CD4-positive, alpha-beta T cell treated with Interleukin-15 for 4 hours (primary cell): ENCODE measurements at places on chromosomes 1 and 21.

DNA sequence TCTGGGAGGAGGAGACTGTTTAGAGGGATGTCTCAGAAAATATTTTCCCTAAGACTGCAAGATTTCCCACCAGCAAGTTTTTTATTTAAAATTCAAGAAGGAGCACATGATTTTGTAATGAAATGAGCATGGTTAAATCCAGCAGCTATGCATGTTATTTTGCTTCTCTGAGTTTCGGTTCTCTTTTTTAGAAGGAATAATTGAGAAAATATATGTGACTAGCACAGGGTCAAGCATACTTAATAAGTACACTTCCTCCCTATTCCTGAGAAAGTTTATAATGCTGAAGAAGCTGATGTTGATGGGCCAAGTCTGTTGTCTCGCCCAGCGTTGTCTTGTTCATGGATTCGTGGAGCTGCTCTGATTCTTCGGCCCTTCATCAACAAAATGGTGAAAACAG lies 51.2 kb downstream of the EXO1 start:
- DNase-seq: no peak

- no peak for DNase-seq
Observed at GRCh38 chr1:167824163-167824794, 89.7 kb downstream of the ADCY10 start.

DNA sequence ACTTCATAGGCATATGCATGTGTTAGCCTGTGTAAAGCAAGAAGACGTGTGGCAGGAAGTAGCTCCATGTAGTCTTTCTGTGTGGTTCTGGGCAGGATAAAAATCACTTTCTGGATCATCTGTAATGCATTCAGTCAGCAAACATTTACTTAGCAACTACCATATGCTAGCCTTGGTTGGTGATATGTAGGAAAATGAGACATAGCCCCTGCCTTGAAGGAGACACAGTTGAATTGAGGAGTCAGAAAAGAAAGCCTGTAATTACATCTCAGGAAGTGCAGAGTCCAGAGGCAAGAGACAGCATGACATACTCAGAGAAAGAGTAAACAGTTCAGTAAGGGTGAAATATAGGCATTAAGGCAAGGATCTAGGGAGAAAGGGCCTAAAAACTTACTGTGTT lies 38.5 kb downstream of the DAB1 start:
- no peak for DNase-seq

DNA sequence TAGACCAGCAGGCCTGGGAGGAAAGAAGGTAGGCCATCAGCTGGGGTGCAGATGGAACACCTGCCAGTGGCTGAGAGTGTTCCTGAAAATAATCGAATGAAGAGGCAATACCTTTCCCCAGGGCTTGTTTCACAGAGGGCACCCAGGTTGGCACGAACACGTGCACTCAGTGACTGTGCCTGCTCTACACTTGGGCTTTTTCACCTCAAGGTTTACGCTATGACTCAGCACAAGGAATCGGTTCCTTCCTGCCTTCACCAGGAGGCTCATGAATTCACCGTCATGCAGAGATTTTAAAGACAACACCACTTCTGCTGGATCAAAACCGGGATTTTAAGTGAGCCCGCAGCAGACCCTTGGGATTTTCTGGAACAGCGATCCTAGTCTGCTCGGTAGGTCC lies 118.5 kb upstream of the ADAR start:
- DNase-seq: no peak

GRCh38 chr1:18673976-18674375 lies 43.3 kb downstream of the PAX7 start:
- DNase-seq: no peak

DNA sequence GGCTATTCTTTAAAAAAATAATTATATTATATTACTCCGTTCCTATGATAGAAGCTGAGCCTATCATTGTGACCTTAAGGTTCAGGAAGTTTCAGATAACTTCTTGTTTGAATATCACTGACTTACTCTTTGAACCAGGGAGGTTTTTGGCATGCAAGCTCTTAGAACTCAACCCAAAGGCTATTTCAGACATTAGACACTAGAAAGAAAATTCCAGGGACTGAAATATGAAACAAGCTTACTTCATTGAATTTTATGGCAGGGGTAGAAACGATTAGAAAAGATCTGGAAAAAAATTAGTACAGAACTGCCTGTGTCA lies 159.6 kb downstream of the DENND1B start:
- DNase-seq: no peak

DNA sequence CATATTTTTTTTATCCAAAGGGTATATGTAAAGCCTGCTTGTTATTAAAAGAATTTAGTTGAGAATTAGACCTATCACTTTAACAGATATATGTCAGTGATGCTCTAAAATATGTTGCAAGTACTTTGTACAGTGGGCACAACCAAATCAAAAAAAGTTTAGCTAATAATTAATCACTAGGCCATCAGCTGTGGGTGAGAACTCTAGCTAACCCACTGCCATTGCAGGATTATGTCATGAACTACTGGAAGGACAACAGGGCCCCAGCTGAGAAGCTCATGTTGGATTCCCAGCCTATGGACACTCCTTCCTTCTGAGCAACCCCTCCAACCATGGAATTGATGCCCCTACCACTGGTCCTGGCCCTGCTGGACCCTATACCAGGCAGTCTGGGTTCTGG lies 6.8 kb upstream of the CHIA start:
- no peak for DNase-seq

GRCh38 chr1:207647671-207648333 lies 2.9 kb downstream of the CR1L start:
- no peak for DNase-seq

- DNase-seq: no peak
Observed at GRCh38 chr1:89972024-89972423, 22.9 kb upstream of the ZNF326 start.

DNA sequence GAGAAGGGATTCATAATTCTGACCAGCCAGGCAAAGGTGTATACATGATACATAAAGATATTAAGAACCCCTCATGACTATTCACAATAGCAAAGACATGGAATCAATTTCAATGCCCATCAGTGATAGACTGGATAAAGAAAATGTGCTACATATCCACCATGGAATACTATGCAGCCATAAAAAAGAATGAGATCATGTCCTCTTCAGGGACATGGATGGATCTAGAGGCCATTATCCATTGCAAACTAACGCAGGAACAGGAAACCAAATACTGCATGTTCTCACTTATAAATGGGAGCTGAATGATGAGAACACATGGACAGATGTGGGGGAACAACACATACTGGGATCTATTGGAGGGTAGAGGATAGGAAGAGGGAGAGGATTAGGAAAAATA lies 21.4 kb downstream of the CR1L start:
- no peak for DNase-seq

DNA sequence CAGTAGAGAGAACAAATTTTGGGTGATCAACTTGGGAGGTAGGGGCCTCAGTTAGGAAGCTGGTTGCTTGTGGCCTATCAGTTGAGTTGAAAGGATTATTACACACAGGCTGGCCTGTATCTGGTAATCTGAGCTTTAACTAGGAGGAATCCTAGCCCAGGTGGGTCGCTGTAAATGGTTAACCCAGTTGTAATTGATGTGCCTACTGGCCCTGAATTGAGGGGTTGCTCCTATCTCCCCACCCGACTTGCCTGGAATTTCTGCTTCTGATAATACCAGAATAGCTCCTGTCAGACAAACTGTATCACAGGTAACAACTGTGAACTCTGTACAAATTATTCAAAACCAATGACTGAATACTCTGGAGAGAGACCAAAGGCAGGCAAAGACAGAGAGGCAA lies 210.4 kb upstream of the RUNX1 start:
- no peak for DNase-seq

DNA sequence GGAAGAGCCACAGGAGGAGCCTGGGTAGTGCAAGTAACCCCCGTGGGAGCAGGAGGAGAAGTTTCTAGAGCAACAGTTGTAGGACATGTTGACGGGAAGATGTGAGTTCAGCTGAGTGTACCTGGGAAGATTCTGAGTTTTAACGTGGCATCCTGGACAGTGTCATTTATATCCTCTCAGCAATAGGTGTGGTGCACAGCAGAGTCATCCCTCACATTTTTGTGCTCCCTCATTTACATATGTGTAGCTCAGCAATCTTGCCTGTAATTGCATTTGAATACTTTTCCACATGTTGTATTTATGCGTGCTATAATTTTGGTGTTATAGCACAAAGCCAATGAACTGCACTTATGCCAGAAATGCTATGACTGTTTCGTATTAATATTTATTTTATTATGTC lies at the start of gene KRTAP13-3:
KRTAP13-3 (minus strand) TSS at position 101 of the 400 bp plus-strand sequence; CDS start at position 87, 14 bp downstream.
- no peak for DNase-seq

- DNase-seq: no peak
Observed at GRCh38 chr1:106608841-106609240, 447.6 kb upstream of the PRMT6 start.

DNA sequence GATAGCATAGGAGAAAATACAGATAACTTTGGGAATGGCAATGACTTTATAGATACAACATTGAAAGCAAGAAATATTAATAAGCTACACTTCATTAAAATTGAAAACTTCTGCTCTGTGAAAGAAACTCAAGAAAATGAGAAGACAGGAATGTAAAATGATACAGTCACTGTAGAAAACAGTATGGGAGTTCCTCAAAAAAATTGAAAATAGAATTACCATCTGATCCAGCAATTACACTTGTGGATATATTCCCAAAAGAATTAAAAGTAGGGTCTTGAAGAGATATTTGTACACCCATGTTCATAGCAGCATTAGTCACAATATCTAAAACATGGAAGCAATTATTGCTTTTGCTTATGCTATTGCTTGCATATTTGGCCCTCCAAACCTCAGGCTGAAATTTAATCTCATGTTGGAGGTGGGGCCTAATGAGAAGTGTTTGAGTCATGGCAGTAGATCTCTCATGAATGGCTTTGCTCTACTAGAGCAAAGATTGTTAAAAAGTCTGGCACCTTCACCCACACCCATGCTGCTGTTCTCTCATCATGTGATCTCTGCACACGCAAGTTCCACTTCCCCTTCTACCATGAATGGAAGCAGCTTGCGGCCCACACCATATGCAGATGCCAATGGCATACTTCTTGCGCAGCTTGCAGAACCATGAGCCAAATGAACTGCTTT lies 15.3 kb upstream of the AHCYL1 start:
- no peak for DNase-seq

- no peak for DNase-seq
Observed at GRCh38 chr21:42782723-42783242, 96.6 kb downstream of the WDR4 start.

DNA sequence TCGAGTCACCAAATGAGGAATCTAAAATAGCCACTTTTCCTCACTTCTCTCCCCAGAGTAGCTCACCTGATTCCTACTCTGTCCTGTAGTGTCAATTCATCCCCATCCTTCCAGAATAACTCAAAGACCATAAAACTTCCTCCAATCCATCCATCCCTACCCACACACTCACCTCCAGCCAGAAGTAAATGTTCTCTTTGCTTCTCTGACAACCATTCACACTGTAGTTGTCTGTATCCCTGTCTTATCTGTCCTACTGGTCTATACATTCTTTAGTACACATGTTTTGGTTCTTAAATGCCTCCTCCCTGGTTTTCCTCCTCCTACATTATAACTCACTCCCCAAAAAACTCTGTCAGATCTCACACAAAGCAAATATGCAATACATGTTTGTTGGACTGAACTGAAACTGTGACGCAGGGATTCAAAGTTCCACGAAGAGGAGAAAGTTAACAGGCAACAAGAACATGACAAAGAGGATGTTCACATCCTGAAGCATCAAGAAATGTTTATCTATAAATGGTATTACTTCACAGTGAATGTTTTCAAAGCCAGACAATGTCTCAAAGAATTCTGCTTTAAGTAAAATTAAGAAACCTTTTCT lies 11.0 kb downstream of the TP53BP2 start:
- DNase-seq: peak; percentile 65

GRCh38 chr1:29674627-29675326 lies 438.5 kb downstream of the PTPRU start:
- no peak for DNase-seq

DNA sequence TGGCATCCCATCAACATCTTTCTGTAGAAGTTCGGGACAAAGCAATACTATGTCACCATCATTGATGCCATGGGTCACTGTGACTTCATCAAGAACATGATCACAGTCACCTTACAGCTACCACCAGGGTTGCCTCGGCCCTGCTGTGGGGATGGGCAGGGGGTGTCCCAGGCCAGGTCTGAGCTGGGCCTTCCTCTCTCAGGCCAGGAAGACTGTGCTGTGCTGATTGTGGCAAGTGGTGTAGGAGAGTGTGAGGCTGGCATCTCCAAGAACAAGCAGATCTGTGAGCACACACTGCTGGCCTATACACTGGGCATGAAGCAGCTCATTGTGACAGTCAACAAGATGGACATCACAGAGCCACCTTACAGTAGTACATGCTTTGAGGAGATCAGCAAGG lies 20.9 kb upstream of the RPL11 start:
- DNase-seq: no peak

DNA sequence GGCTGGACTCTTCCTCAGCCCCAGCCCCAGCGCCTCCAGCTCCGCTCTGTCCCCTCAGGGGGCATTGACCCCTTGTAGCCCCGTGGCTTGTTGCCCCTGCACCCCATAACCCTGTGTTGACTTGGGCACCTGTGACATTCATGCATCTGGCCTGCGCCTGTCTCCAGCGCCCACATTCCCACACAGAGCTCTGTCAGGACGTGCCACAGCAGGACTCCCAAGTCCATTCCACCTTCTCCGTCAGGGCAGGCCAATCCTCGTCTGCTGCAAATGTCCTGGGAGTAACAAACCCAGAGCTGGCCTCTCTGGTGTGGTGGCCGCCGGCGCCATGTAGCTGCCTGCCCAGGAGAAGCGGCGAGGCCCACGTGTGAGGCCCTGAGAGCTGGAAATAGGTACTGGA lies 60.6 kb downstream of the AGPAT3 start:
- no peak for DNase-seq

DNA sequence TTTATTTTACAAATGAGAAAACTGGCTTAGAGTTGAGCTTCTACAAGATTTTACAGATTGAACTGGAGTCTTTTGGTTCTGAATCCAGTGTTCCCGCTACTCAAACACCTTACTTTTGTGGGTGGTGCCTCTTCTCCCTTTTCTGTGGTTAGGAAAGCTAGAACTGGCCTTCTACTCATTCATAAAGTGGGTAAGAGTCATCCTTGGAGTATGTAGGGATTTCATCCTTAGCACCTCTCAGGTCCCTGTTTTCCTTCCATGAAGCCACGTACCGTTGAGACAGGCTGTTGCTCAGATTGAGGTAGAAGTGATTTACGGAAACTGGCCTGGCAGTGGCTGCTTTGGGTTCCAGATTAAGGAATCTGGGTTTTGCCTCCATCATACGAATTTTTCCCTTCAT lies 35.8 kb downstream of the WNT4 start:
- no peak for DNase-seq

- no peak for DNase-seq
Observed at GRCh38 chr21:42195378-42196031, 23.4 kb upstream of the ABCG1 start.

- no peak for DNase-seq
Observed at GRCh38 chr1:112196008-112196588, 199.9 kb upstream of the CTTNBP2NL start.

DNA sequence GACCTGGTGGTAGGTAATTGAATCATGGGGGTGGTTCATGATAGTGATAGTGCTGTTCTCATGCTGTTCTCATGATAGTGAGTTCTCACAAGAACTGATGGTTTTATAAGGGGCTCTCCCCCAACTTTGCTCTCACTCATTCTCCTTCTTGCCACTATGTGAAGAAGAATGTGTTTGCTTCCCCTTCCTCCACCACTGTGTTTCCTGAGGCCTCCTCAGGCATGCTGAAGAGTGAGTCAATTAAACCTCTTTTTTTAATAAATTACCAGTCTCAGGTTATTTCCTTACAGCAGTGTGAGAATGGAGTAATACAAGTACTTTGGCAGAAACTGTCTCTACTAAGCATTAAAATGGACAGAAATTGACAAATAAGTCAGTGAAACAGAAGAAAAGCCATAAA lies 21.6 kb downstream of the RAB3GAP2 start:
- no peak for DNase-seq

- no peak for DNase-seq
Observed at GRCh38 chr1:180670681-180671080, 38.9 kb downstream of the XPR1 start.
